ENCODE measurements at places on chromosomes 5 and 9.

DNA sequence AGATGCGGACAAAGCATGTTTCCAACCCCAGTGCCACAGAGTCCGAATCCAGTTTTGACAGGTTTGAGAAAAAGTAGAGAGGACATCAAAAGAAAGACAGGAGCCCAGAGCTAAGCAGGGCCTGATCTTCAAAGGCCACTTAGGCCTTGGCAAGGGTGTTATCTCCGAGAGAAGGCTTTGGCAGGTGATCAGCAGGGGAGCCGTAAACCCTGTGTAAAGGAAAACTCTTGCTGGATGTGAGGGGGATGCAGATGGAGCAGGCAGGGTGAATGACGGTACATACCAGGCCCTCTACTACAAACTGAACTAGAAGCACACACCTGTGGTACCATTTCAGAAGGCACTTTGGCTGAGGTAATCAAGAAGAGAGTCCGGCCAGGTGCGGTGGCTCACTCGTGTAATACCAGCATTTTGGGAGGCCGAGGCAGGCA lies 1.4 kb upstream of the HNRNPH1 start:
- no peak for DNase-seq

DNA sequence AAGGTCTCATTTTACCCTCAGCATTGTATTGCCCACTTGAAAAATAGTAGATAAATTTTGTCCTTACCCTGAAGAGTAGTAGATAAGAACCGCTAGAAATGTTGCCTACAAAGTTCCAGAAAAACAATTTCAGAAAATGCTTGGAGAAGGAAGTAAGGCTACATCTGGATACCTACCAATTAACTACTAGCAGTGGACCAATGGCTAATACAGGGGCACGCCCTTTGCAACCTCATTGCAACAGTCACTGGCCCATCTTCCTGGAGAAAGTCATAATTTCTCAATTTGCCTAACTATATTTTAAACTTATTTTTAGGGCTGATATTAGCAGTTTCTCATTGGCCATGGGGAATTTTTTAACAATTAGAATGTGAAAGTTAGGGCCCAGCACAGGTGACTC lies 326.7 kb upstream of the RFX3 start:
- DNase-seq = no peak

- DNase-seq = no peak
Measured at GRCh38 chr5:164998590-164998989, 1493.2 kb downstream of the MAT2B start.

DNA sequence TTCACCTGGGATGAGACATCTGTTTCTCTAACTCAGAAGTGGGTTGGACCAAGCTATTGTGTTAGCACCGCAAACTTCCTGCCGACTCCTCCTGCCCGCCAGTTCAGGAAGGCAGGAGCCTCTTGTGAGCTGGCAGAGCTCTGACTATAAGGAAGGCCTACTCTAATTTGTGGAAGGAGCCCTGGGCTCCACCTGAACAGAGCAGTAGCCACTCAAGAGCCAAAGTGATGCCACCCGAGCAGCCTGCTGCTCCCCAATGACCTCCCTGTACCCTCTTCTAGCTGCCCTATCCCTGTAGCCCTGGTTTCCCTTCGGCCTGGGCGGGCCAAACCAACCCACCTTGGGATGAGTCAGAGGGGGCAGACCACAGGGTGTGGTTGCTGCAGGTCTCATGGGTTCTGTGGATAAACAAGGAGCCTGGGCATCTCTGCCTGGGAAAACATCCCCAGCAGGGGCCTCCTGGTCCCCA lies 81.6 kb downstream of the PSD2 start:
- no peak for DNase-seq

DNA sequence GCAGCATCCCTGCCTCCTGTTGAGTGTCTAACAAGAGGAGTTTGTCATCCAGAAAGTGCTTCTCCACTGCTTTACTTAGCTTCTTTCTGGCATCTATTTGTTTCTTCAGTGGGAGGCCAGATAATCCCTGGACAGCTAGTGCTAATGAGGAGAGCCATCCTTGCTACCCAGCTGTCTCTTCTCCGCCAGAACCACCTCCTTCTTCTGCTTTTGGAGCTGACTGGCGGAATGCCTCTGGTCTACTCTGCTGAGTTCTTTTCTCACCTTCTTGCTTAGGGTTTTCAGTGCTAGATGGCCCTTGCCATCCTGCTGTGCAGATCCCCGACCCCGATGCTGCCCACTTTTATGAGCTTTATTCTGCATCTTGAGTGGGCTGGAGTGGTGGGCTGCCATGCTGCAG lies 145.8 kb downstream of the GPBP1 start:
- DNase-seq = no peak

GRCh38 chr9:84940294-84940693 lies 270.8 kb downstream of the NTRK2 start:
- peak; percentile 75 for DNase-seq

DNA sequence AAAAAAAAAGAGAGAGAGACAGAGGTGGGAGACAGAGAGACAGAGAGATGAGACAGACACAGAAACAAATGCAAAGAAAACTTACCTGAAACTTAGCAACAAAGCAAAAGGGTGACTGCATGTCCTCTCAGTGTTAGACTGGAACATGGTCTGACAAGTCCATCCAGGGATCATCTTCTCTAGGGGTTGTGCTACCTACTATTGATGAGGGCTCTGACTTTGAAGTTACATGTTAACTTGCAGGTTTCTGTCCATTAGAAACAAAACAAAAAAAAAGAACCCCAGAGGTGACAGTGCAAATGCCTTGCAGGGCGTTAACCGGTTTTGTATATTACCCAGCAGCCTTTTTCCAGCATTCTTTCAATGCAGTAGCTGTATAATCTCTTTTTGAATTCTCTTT lies 13.6 kb upstream of the SPARC start:
- no peak for DNase-seq

DNA sequence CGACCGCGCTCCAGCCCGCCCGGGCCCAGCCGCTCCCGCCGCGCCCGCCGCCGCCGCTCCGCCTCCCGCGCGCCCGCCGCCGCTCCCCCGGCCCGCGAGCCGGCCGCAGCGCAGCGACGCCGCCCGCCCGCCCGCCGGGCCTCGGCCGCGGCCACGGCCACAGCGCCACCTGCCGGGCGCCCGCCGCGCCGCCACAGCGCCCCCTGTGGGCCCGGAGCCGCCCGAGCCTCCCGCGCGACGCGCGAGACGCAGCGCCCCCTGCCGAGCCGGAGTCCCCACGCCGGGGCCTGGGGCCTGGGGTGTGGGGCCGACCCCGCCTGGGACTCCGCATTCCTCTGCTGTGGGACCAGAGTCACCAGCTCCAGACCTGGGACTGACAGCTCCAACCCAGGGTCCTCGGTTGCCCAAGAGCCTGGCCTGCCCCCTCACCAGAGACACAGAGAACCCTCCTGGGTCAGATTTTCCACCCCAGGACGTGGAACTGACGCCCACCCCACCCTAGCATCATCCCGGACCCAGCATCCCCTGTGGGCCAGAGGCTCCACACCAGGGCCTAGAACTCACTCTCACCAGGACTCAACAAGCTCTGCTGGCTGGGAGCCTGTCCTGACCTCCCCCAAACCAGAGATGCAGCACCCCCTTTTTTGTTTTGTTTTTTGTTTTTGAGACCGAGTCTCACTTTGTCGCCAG lies at the start of gene RAPGEF1:
RAPGEF1 (minus strand) TSS at position 118 of the 690 bp plus-strand sequence. CDS start 246 bp downstream, outside the sequence.
- DNase-seq = peak; percentile 45

GRCh38 chr5:104400941-104401340 lies 838.4 kb upstream of the NUDT12 start:
- DNase-seq = no peak

DNA sequence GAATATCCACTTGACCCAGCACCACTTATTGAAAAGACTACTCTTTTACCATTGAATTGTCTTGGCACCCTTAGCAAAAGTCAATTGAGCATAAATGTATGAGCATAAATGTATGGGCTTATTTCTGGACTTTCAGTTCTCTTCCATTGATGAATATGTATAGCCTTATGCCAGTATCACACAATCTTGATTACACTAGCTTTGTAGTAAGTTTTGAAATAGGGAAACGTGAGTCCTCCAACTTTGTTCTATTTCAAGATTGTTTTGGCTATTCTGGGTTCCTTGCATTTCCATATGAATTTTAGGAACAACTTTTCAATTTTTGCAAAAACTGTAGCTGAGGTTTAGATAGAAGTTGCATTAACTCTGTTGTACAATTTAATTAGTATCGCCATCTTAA lies 601.0 kb downstream of the TLE1 start:
- DNase-seq = no peak

DNA sequence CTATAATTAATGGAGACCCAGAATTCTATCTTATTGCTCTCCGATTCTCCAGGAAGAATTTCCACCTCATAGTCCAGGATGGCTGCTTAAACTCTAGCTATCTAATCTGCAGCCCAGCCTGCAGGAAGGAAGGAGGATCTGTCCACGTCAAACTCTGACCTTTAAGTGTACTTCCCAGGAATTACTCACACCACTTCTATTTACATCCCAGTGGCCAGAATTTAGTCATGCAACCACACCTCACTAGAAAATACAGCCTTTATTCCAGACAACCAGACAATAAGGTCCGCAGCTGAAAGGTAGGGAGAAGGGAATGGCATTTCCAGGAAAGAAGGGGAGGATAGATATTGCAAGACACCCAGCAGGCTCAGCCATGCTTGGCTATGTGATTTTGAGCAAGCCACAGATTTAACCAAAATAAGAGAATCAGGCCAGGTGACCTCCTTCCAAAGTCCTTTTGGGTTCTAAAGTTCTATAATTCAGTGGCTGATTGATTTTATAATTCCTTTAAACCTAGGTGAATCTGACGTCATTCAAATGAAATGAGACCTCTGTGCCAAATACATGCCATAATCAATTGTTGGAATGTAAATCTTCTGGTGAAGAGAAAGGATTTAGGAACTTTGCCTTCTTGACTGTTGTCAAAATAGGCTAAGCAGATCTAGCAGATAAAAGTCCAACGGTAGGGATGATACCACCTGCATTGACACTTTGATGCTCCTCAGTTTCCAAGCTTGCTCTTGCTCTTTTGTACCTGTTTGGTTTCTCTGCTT lies 3.7 kb upstream of the DENND1A start:
- DNase-seq = no peak

GRCh38 chr5:31568302-31568835 lies 36.3 kb downstream of the C5orf22 start:
- DNase-seq = no peak

GRCh38 chr9:133876144-133876543 lies 116.0 kb downstream of the VAV2 start:
- peak; percentile 4 for DNase-seq

DNA sequence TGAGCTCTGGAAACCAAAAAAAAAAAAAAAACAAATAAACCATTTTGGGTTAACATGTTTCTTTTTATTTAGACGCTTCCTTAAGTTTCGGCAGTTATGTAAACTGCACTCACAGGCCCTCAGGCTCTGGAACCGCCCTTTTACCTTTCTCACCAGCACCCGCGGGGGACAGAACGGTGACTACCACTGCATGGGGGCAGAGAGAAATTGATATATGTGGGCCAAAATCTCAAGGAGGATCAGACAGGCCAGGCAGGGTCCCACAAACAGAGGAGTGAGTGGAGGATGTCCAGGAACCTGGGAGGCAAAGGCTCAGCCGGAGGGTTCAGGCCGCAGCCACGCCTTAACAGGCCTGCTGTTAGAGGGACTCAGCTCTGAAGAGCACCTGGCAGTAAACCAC lies 54.4 kb downstream of the IRX2 start:
- DNase-seq = no peak

DNA sequence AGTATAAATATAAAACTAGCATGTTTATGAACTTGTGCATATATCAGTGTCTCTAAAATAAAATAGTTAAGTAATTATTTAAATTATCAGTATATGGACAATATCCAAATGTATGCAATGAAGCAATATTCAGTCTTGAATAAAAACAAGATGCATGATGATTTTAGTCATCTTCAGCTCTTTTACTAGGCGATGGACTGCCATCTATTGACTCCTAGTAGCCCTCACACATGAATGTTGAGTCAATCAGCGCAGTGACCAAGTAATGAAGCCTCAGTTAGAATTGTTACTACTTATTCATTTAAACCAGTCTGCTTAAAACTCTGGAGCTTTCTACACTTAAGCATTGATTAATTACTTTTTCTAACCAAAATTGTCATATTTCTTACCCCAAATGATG lies 92.9 kb upstream of the GRHPR start:
- peak; percentile 54 for DNase-seq

GRCh38 chr9:91308191-91308590 lies 53.5 kb downstream of the AUH start:
- DNase-seq = no peak

DNA sequence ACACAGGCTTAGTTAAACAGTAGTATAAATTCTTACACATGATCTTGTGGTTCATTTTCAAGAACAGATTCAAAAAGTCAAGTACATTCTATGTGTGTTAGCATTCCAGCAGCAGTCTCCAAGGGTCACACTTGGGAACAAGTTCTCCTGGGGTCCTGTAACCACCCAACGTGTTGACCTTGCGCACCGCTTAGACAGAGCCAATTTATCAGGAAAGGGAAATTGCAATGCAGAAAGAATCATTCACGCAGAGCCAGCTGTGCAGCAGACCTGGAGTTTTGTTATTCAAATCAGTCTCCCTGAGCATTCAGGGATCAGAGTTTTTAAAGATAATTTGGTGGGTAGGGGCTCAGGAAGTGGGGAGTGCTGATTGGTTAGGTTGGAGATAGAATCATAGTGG lies 8.5 kb upstream of the RXFP3 start:
- DNase-seq = no peak

DNA sequence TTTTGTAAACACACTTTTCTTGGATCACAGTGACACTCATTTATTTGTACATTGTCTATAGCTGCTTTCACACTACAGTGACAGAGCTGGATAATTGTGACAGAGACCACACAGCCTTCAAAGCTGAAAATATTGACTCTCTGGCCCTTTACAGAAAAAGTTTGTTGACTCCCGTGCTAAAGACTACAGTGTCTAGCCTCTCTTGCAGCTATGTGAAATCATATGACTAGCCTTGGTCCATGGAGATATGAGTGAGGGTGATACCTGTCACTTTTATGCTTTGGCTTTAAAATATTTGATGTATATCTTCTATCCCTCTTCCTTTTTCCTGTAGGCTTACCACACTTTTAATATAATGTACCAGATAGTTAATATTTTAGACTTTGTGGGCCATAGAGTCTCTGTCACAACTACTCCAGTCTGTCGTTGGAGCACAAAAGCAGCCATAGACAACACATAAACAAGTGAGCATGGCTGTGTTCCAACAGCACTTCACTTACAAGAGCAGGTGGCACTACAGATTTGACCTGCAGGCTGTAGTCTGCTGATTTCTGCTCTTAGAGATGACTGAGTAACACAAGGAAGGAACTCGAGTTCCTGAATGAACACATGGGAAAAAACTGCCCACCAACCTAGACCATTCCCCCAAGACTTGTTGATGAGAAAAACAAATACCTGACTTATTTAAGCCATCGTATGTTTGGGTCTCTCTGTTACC lies 73.5 kb upstream of the ANKRD55 start:
- no peak for DNase-seq

All from fibroblast of skin of back (primary cell).